ENCODE measurements at places on chromosomes 11 and 22.
A peak's percentile ranks its signal among the peaks of the same experiment; 100 is the strongest.

DNA sequence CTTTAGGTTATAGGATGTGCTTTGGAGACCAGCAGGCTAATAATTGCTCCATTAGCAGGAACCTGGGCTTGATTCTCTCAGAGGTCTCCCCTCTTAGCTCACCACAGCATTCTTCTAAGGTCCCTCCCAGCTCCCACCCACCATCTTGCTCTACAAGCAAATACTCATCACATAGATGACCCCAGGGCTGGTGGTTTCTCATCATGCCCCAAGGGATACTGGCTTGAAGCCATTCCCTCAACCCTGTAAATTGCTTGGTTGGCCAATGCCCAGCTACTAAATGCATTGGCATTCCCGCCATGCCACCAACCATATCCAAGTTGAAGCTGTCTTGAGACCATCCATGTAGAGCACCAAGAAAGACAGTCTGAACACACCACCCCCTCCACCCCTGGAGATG, 130.2 kb upstream of the NCAM1 start:
- no peak for DNase-seq

DNA sequence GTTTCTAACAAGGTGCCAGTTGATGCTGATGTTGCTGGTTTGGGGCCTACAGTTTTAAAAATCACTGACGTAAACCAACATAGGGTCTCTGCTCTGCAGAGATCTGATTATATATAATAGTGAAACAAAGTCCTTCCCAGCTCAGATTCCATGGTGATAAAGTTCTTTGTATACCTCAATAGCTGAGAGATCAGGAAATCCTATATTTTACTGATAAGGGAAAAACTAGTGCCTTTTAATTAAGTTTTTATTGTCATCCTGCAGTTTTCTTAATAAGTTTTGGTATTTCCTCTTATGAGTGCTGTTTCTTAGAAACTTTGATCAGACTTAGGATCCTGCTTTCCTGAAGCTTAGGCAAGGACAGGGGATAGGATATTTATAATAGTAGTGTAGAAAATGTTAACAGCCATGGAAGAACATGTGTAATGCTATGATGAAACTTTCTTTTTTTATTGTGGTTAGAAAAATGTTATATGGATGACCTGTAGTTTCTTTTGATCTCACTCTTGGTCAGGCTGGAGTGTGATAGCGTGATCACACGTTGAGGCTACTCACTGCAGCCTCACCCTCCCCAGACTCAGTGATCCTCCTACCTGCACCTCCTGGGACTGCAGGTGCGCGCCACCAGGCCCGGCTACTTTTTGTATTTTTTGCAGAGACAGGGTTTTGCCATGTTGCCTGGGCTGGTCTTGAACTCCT, 14.1 kb downstream of the CAPRIN1 start:
- no peak for DNase-seq

DNA sequence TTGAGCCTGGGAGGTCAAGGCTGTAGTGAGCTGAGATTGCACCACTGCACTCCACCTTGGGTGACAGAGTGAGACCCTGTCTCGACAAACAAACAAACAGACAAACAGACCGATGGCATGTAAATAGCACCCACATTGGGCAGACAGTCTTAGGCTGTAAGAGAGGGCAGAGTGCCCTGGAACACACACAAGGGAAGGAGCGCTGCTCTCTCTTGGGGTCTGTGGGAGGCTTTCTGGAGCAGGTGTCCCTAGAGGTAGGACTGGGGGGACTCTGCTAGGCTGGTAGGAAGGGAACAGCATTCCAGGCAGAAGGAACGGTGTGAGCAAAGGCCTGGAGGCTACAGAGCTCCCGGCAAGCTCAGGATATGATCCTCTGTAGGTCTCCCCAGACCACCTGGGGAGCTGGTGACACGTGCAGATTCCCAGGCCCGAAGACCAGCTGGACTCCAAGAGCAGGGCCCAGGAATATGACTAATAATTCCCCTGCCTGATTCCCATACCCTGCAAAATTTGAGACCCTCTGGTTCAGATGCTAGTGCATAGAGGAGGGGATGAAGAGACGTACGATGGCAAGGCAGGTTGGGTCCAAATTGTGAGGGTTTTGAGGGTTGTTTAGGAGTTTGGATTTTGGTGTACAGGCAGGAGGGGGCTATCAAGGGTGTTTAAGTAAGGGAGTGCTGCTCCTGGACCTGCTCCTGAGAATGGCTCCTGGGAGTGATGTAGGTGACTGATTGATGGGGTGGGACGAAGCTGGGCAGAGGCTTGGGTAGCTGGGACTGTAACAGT, 11.6 kb downstream of the SMIM38 start:
- no peak for DNase-seq

GRCh38 chr11:71397331-71397860, 50.8 kb downstream of the DHCR7 start:
- DNase-seq: no peak

DNA sequence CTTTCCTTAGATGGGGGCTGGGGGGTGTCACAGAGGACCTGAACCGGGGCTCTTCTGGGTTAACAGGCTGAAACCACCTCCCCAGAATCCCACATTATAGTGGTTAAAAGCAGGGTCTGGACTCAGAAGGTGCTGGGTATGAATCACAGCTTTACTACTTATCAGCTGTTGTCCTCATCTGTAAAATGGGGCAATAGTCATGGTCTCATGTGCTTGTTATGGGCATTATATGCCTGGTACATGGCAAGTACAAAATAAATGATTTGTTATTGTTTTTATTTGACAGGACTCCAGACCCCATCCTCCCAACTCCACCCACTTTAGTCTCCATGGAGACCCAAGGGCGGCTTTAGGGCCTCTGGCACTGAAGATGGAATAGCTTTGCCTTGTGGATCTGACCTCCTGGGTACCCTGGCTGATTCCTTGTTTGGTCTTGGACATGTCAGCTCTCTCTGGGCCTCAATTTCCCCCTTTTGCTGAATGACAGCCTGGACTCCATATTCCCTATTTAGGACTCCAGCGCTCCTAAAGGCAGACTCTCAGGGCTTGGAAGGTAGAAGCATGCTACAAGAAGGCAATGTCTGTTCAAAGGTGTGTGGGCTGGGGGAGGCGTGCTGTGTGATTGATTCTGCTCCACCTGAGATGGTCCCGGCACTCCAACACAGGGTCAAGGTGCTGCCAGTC, 812 bp upstream of the SMTN start:
- DNase-seq: no peak

DNA sequence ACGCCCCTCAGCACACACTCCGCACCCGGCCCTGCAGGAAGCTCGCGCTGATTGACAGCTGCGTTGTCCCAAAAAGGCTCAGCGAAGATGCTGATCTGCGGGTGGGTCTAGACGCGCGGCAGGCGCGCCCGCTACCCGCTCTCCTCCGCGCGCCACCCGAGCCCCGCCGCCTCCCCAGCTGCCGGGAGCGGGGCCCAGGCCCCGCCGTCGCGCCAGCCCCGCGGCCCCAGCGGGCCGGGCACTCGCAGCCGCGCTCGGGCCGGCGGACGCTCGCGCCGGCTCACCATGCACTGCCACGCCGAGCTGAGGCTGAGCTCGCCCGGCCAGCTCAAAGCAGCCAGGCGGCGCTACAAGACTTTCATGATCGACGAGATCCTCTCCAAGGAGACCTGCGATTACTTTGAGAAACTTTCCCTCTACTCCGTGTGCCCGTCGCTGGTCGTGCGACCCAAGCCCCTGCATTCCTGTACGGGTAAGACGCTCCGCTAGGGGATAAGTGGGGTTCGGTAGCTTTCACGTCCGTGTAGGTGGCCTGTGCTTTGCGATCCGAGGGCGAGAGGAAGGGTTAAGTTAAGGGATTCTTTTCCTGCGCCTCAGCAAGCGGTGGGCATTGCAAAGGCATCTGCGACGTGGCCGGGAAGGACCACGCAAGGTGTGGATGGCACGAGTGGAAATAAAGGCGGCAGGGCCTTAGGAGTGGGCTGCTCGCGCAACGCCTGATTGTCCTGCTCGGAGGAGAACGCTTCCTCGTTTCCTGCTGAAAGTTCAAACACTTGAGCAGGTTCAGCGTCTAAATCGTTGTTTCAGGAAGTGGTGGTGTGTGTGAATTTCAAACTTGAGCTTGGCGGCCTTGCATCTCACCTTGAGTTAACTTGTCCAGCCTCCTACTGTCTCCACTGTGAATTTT, at the start of gene BARX2:
Gene BARX2, plus strand, starts transcription at position 98 of the 907 bp plus-strand sequence. Its CDS starts 188 bp downstream, at position 286.
- peak; percentile 50 for DNase-seq

- no peak for DNase-seq
Observed at GRCh38 chr11:92969634-92970347, at the start of gene MTNR1B. Gene MTNR1B (plus strand): TSS chr11:92969651. CDS start chr11:92969726, 75 bp downstream.

- no peak for DNase-seq
Observed at GRCh38 chr11:134047586-134047999, 21.3 kb upstream of the JAM3 start.

GRCh38 chr11:15112131-15112541, 2.6 kb upstream of the INSC start:
- DNase-seq: no peak

GRCh38 chr11:9014826-9015225, 11.0 kb upstream of the NRIP3 start:
- DNase-seq: no peak

DNA sequence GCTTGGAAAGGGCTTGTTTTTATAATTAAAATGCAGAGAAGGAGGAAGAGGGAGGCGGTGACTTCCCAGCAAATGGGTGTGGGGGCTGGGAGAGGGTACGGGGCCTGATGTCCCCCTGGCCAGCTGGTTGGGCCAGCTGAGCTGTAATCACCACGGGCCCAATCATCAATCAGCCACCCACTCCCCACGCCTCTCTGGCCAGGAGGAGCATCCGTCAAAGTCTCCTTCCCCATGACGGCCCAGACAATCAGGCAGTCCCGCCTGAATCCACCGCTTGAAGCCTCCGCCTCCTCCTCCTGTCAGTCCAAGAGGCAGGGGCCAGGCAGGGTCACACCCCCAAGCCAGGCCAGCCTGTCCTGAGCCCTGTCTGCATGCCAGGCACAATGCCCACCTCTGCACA, 13.3 kb upstream of the CABP7 start:
- no peak for DNase-seq

- DNase-seq: no peak
Observed at GRCh38 chr22:29141078-29141688, 64.5 kb upstream of the EMID1 start.

DNA sequence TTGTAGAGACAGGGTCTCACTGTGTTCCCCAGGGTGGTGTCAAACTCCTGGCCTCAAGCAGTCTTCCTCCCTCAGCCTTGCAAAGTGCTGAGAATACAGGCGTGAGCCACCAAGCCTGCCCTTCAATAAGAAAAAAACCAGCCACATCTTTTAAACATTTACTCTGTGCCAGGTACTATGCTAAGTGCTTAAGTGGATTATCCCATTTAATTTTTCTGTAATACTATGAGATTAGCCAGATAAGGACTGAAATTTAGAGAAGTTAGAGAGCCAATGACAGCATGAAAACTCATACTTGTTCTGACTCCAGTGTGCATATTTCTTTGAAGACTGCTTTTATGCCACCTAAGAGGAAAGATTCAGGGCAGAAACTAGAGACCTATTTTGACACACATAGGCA, 35.7 kb downstream of the PPME1 start:
- no peak for DNase-seq

GRCh38 chr11:94782446-94782845, 14.3 kb downstream of the AMOTL1 start:
- DNase-seq: no peak

DNA sequence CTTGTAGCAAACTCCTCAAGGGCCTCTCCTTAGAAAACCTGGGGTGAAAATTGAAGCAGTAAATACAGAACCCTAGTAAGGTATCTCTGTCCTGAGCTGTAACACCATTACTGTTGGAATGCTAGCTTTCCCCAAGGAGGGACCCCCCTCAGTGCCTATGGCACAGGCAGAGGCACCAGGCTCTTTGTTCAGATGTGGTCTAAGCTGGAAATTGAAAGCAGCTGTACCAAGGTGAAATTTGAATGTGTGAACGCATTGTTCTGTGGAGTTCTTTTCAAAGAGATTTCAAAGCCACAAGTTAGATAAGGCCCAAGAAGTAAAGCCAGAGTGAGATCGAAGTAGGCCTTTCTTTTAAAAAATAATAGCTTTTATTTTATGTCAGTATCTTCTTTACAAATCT, 71.9 kb upstream of the HORMAD2 start:
- DNase-seq: no peak
